Activated naive CD4-positive, alpha-beta T cell treated with anti-CD3 and anti-CD28 coated beads for 36 hours (primary cell): ENCODE measurements at places on chromosomes 3 and 15. TPM values are rescaled to one million over a fixed set of nuclear protein-coding genes. Genes with fewer than 3 reads are reported as not detected.

GRCh38 chr15:48427960-48428547, 96.8 kb downstream of the DUT start:
- no peak for DNase-seq

DNA sequence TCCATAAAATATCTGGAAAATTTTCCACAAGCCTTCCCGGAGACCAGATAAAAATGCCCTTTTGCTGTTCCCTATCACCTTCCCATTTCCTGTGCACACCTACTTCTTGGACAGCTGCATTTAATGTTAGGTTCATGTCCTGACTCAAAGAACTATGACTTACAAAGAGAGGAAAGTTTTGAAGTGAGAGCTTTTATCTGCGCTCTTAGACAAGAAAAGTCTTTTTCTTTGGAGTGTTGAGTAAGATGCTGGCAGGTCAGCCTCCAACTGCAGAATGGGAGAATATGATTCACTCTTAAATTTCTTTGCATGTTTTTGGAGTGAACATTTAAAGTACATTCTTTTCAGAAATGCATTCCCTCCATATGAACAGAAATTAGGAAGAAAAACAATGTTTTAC, 147.3 kb upstream of the DPH6 start:
- DNase-seq = no peak

DNA sequence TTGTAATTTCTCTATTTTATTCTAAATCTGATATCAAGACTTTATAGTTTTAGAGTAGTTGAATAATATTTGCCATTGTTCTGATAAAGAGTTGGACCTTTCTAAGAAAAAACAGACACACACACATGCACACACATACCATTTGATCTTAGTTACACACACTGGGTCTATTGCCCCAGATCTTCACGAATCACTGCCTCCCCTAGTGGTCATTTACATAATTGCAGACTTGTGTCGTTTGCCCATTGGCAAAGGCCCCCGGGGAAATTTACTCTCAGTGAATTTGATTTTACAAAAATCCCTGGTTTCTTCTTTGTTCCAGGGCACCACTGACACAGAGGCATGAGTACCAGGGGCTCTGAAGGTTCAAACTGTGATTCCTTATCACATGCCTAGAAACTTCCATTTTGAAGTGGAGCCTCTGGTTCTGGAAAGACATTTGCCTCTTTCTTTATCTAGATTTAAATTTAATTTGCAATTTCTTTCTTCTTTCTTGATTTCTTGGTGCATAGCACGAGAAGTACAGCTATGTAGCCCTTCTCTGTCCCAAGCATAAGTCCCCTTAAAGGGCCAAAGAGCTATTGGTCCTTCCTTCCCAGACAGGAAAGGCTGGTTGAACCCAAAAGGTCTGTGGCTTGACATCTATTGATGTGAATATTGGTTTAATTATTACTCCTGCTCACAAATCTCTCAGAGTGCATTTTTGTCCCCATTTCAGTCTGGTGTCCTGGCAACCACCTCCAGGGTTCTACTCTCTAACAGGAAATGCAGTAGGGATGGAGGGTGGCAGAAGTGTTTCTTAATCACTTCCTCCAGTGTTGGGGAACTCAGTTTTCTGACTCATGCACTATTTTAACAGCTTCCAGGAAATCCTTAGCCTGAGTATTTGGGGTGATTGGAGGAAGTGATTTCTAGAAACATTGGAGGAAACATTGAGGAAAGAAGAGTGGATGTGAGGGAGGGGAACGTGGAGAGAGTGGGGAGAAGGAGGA, 32.4 kb upstream of the SLC6A11 start:
- DNase-seq = peak; percentile 51

GRCh38 chr15:63156755-63157117, 541 bp downstream of the RPS27L start:
- peak; percentile 34 for DNase-seq

GRCh38 chr15:95664450-95664849, 666.0 kb upstream of the NR2F2 start:
- DNase-seq = no peak

DNA sequence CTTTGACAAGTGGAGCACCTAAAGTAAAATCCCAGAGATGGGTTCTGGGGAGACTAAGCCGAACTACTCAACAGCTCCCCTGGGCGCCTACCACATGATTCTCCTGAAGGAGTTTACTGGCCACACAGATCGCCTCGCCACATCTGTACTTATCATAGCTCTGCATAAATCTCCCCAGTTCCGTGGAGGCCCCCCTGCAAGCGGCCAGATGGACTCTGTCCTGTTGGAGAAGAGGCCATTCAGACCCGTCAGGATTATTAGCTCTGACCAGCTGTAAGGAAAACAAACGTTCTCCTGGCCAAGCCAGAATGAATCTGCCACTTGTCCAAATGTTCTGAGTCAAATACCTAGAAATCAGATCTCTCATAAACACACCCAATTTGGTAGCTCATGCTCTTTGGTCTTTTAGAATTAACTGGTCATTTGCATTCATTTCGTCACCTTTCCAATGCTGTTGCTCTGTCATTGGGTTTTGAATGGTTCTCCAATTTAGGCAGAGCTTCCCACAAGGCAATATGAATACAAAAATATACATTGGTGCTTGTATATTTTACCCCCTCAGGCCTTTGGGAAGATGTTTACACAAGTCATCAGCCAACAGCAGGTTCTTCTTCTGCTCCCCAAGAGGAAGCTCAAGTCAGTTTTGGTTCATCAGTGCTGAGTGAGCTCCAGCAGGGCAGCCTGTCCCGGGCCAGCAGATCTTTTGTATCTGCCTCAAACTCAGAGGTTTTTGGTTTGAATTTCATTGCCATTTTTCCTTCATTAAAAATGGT, 124.5 kb downstream of the THSD4 start:
- DNase-seq = no peak

GRCh38 chr15:38129531-38130204, 123.0 kb upstream of the SPRED1 start:
- DNase-seq = no peak

DNA sequence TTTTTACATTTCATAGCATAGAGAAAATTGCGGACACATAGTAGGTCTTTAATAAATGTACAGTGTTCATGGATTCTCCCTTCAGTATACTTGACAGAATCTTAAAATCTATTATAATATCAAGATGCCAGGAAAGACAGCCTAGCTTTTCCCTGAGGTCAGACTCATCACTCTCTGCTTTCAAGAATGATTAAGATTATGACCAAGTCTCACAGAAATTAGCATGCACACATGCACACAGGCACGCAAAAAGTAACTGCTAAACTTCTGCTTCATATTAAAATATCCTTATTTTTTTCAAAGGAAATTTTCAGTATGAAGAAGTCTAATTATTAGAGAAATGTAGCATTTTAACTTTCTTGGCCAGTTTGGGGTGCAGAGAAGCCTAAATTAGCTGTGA, 493.8 kb upstream of the NECTIN3 start:
- no peak for DNase-seq

DNA sequence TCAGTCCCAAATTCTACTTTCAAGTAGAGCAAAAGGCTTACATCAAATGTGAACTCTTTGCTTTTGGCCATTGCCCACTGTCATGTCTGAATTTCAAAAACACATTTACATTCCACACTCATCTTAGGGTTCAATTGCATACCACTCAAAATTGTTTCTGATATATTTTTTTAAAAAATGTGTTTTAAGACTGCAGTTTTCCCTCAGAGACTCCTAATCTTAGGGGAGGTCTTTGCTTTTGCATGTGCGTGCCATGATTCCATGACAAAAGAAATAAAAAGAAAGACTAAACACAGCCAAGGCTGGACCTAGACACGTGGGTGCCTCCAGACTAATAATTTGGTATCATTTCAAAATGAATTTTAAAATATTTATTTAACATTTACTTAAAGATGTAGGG, 396.8 kb upstream of the RASGRP1 start:
- DNase-seq = no peak

DNA sequence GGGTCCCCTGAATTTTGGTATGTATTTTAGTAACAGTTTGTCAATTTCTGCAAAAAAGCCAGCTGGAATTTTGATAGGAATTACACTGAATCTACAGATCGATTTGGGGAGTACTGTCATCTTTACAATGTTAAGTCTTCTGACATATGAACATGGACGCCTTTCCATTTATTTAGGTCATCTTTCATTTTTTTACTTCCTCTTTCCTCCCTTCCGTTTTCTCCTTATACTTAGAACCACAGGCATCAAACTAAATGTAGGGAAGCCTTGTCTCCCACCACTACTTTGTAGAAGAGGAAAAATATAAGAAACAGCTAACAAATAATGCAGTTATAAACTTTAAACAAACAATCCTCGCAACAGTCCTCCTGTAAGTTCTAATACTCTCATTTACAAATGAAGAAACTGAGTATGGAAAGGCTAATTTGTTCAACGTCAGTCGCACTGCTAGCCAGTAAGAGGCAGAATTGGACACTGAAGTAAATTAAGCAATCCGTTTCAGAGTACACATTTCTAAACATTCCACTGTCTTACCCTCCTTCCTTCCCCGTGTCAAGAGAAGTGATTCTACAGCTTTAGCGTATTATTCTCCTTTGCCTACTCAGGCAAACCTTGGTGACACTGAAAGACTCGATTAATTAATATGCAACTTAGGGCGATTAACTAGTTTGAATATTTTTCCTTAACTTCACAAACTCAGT, 25.6 kb downstream of the RHOA start:
- DNase-seq = no peak

DNA sequence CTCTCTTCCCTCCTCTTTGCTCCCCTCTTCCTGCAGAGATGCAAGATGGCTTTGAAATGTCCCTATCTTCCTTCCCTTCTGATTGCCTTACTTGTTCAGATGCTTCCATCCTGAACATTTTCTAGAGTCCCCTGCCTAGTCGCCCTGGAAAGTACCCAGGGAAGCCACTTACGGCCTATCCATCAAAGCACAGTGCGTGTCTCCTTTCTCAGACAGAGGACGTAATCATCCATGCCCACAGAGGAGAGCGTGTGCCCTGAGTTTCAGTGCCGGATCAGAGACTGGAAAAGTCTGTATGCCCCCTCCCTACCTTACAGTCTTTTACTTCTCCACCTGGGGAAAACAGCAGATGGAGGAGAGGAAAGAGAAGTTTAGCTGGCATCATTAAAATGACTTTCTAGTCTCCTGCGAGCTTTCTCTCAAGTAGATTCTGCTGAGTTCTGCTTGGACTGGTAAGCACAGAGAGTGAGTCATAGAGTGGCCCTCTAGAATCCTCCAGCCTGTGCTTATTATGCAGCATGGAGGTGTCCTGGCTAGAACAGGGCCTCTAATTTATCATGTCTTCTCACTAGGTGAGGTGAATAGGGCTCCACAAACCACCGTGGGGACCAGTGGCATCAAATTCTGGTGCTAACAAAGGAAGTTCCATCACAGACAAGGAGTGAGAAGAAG, 114.6 kb downstream of the SLCO3A1 start:
- DNase-seq = no peak

GRCh38 chr3:63945558-63946096, 33.4 kb upstream of the SCAANT1 start:
- no peak for DNase-seq

DNA sequence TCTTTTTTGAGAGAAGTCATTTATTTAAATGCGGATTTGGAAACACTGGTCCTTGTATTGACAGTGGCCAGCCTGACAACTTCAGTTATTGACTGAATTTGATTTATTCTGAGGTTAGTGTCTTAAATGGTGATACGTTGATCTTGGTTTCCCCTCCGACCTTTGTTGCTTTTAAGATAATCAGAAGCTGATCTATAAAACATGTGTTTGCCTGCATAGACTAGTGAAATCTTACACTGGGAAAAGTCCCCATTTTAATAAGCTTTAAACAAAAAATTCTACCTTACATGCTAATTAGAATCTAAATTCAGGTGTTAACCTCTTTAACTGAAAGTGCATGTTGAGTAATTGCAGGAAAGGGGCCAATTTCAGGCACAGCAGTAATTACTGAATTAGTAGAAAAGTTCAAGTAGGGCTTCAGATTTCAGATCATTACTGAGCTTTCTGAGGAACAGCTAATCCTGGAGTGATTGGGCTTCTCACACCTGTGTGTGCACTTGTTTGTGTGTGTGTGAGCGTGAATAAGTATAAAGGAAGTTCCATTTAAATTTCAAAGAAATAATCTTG, 221.4 kb downstream of the SOX2 start:
- DNase-seq = no peak

GRCh38 chr3:45347315-45348000, 40.9 kb upstream of the LARS2 start:
- no peak for DNase-seq

GRCh38 chr3:55796533-55796932, 309.4 kb upstream of the WNT5A start:
- DNase-seq = no peak

DNA sequence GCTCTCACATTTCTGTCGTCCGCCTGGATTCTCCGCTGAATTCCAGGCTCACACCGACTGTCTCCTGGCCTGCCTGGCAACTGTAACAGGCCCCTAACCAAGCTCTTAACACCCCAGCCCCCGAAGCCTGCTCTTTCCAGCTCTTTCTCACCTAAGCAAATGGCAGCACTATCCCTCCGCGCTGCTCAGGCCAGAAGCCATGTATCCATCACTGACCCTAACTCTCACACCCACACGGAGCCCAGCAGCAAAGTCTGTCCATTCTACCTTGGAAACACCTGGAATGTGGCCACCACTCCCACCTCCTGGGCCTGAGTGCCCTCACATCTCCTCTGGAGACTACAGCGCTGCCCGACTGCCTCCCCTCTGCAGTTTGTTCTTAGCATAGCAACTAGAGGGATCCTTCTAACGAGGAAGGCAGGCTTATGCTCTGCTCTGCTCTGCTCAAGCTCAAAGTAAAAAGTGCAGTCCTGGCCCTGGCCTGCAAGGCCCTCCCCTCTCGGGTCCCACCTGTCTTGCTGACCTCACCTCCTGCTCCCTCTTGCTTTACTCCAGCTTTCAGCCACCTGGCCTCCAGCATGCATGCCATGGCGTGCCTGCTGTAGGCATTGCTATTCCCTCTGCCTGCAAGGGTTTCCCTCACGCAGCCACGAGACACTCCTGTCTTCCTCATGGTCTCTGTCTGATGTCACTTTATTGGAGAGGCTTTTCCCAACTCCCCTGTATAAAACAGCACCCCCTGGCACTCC, 27.2 kb downstream of the FEM1B start:
- no peak for DNase-seq

DNA sequence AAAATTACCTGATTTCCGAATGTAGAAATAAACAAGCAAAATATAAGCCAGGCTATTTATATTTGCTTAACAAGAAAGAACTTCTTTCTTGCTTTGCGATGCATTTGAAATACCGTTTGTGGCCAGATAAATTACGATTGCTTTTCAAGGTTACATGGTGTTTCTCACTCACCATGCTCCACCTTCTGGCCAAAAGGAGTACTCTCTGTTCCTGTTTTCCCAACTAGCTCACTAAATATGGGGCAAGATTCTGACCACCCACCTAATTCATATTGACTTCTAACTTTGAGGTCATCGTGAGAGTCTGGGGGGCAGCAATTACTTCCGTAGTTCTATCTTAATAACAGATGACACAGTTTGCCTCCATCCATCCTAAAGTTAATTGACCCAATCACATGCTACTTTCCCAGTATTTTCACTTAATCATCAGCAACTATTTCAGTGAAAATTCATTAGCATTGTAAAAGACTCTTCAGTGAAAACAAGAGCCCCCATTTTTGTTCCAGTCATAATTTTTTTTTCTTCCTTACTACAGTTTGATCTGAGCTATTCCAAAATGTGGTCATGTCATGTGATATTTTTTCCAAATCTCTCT, 25.9 kb downstream of the ACP3 start:
- DNase-seq = peak; percentile 51

DUSP7 gene
- total RNA-seq = 9.1 TPM

CCDC39 gene
- total RNA-seq = not detected

SERPINI2 gene
- not detected for total RNA-seq

NEK10 gene
- total RNA-seq = 0.26 TPM

LIPH gene
- not detected for total RNA-seq

FGF7 gene
- total RNA-seq = not detected
